ENCODE measurements at places on chromosomes 5 and 9. TPM values are rescaled to one million over a fixed set of nuclear protein-coding genes. Genes with fewer than 3 reads are reported as not detected.

TAF1L gene
- total RNA-seq, result not detected

PCDHB8 gene
- total RNA-seq, result 0.14 TPM

LEAP2 gene
- 56.7 TPM for total RNA-seq

PTGER4 gene
- total RNA-seq, result 3.6 TPM

C5orf58 gene
- total RNA-seq, result not detected

TMED7 gene
- 140 TPM for total RNA-seq

GRCh38 chr5:143707806-143708205 is 104.2 kb upstream of the HMHB1 start:
- H3K4me1 ChIP-seq, result no peaks in the 10 kb centered on the region
- H3K27me3 ChIP-seq, result no peaks in the 10 kb centered on the region
- no peak overlapping the region for H3K27ac ChIP-seq
- no peak for DNase-seq

DNA sequence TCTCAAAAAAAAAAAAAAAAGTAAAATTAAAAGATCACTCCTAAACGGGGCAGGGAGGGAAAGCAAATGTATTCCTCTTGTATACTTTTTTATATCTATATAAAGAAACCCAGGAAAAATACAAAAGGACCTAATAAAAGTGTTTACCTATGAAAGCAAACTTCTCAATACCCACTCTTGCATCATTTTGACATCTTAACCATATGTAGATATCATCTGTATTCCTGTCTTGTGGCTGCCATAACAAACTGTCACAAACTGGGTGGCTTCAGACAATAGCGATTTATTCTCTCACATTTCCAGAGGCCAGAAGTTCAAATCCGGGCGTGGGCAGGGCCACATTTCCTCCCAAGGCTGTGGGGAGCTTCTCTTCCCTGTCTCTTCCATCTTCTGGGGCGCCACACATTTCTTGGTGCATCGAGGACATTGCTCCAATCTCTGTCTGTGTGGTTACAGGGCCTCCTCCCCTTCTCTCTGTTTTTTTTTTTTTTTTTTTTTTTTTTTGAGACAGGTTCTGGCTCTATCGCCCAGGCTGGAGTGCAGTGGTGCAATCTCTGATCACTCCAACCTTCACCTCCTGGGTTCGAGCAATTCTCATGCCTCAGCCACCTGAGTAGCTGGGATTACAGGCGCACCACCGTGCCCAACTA is 58.4 kb upstream of the IL17B start:
- no peak for DNase-seq
- no peak overlapping the region for H3K27ac ChIP-seq

- H3K4me1 ChIP-seq, result no peaks in the 10 kb centered on the region
- no peak overlapping the region for H3K27ac ChIP-seq
- no peak for DNase-seq
- no peaks in the 10 kb centered on the region for H3K27me3 ChIP-seq
- H3K4me3 ChIP-seq, result no peak overlapping the region
These were observed 452.7 kb downstream of the BNC2 start for GRCh38 chr9:16417749-16418148.

DNA sequence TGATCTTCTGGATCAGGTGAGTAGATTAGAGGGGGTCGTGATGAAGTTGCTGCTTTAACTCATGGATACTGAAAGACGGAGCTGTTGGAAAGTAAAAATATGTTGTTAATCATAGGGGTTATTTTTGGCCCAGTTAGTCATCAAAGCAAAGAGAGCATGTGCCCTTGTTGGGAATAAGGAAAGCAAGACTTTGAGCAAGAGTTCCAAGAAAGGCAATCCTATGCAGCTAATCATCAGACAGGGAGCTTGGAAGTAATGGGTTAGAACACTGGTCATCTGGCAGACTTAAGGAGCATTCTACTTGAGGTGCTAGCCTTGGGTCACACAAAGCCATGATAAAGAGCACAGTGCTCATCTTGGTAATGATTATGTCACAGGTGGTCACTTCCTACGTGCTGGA is 18.3 kb downstream of the ASPN start:
- no peaks in the 10 kb centered on the region for H3K36me3 ChIP-seq
- no peak for DNase-seq
- no peaks in the 10 kb centered on the region for H3K27me3 ChIP-seq

DNA sequence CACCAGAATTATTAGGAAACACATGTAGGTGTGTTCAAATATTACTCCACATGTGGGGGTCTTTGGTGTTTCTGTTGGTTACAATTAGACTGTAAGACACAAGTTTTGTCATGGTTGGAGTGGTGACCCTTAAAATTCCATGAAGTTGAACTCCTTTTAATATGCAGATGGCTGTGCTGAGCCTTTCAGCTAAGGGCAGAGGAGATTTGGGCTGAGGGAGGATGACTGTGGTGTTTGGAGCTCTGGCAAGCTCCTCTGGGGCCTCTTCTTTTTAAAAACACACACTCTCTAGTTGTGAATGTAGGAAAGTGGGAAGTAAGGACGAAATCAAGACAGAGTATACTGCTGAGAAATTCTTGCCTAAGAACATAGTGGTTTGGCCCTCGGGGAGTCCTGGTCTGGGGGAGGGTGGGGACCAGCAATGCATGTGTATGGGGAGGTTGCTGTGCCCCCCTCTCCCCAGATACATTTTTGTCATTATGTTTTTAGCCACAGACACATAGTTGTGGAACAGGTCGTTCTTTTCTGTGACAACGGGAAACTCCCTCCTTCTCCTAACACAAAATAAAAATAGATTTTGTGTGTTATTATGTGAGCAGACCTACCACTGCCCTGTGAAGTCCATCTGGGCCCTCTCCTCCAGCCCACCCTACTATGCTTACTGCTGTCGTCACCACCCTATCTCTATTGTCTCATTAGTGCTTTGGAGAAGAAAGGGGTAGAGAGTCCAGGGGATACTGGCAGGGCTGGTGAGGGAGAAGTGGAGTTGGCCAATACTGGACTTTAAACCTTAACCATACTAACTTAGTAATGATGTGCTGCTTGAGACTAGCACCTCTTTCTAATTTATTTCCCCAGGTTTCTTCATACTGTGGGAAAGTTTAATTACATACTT is 10.0 kb downstream of the SMARCA2 start:
- no peaks in the 10 kb centered on the region for H3K27me3 ChIP-seq
- H3K27ac ChIP-seq, result no peak overlapping the region
- peaks cover 12% of the 10 kb centered on the region for H3K4me1 ChIP-seq
- peaks cover 3% of the 10 kb centered on the region for H3K36me3 ChIP-seq
- DNase-seq, result no peak

DNA sequence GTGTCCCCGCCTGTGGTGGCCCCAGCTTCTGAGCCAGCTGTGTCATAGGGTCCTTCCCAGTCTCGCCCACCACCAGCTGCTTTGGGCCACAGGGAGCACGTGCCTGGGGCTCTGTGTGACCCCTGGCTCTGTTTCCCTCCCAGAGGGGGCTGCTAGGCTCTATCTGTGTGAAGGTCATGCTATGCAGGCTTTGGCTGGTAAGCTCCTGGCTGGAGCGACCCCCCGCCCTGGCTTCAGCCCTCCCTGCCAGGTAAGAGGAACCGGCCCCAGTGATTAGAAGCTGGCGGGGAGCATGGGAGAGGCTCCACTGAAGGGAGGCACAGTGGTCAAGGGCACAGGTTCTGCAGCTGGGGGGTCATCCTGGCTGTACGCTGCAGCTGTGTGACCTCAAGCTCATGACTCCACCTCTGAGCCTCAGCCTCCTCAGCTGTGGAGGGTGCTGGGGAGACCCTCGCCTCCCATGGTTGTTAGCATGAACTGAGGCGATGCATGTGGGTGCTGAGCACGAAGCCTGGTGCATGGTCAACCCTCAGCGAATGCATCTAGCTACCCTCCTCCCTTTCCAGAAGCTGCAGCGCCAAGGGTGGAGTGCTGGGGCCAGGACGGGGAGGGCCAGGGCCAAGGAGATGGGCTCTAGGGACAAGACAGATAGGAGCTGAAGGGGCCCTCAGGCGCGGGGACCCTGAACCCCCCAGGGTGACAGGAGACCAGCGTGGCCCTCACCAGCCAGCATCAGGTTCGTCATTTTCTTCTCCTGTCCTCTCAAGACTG is 163.8 kb upstream of the MVB12B start:
- no peaks in the 10 kb centered on the region for H3K4me1 ChIP-seq
- no peaks in the 10 kb centered on the region for H3K27me3 ChIP-seq
- no peaks in the 10 kb centered on the region for H3K36me3 ChIP-seq
- no peak overlapping the region for H3K27ac ChIP-seq

DNA sequence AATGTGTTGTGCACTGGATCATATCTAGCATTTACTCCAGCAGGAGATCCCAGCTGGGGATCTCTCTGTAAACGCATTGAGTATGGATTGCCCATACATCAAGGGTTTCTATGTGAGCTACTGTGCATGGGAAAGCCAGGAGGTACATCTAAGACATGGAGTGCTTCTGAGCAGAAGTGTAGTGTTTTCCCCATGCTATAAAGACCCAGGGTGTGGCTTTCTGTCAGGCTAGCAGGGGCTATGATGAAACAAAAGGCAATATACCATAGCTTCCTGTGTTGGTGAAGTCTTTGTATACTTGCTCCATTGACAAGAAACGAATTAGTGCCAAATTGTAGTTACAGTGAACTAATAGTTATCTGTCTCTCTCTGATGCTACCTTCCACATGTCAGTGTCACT is 329.3 kb upstream of the TLE4 start:
- H3K27ac ChIP-seq, result no peak overlapping the region
- no peak for DNase-seq
- H3K4me1 ChIP-seq, result no peaks in the 10 kb centered on the region
- H3K36me3 ChIP-seq, result no peaks in the 10 kb centered on the region

- no peaks in the 10 kb centered on the region for H3K36me3 ChIP-seq
- DNase-seq, result no peak
- no peak overlapping the region for H3K4me3 ChIP-seq
- no peaks in the 10 kb centered on the region for H3K4me1 ChIP-seq
- no peaks in the 10 kb centered on the region for H3K27me3 ChIP-seq
These were observed 984.5 kb upstream of the CDH18 start for GRCh38 chr5:20972419-20972925.

- peak overlapping the region; percentile 14 for H3K27ac ChIP-seq
- no peak overlapping the region for H3K4me3 ChIP-seq
- no peak for DNase-seq
- H3K36me3 ChIP-seq, result no peaks in the 10 kb centered on the region
- H3K27me3 ChIP-seq, result no peaks in the 10 kb centered on the region
These were observed 10.6 kb upstream of the CSNK1A1 start for GRCh38 chr5:149561848-149562247.

DNA sequence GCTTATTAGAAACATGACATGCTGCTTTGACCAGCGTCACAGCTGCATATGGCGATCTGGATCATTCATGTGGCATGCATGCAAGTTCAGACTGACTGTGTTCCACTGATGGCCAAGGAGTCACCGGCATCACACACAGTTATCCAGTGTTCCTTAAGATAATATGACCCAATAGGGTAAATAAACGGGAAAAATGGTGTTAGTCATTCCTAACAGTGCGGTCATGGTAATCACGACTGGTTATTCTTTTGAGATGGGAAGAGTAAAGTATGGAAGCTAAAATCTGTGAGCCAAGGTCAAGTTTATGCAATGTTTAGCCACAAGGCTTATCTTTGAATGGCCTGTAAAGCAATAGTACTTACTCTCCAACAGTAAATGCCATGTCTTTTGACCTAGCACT is 29.3 kb upstream of the LVRN start:
- H3K27me3 ChIP-seq, result no peaks in the 10 kb centered on the region
- no peak overlapping the region for H3K27ac ChIP-seq
- no peak for DNase-seq
- H3K36me3 ChIP-seq, result no peaks in the 10 kb centered on the region

DNA sequence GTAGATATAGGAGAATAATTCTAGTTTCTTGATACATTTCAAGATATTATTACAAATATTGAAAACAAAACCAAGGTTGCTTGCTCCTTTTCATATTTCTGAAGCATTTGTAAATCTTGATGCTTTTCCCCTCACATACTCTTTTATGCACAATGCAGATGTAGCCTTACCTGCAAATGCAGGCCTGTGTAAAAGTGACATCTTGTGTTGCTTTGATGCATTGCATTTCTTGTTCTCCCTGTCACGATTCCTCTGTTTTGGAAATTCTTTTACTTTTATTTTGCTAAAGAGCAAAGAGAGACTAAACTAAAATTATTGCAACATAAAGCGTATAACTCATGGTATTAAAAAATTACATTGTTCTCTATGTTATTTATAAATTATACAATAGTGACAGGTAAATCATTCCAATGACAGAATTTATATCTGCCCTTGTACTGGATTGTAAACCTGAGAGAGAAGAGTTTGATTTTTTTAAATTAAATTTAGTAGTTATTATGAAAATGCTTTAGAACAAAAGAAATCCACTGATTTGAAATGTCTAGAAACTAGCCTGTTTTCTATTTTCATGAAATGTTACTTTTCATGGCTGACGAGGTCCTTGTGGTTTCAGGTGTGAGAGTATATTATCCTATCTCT is 970.0 kb downstream of the MAT2B start:
- no peaks in the 10 kb centered on the region for H3K27me3 ChIP-seq
- no peaks in the 10 kb centered on the region for H3K4me1 ChIP-seq
- no peaks in the 10 kb centered on the region for H3K36me3 ChIP-seq
- no peak for DNase-seq
- no peak overlapping the region for H3K4me3 ChIP-seq
- no peak overlapping the region for H3K27ac ChIP-seq

DNA sequence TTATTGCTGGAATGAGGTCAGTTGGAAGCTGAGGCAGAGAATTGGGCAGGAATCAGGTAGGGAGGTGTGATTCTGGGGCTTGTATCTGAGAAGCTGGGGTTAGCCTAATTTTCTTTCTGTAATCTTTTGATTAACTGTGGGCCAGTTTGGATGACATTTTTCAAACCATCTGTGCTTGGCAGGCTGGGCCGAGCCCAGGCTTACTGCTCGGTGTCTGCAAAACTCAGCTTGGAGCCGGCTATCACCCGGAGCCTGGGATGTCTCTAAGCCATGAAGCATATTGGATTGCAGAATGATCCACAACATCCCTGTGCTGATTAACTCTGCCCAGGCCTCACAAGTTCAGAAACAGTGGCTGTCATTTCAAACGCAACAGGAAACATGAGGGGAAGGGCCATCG is 26.5 kb downstream of the KCNMB1 start:
- no peak for DNase-seq
- H3K36me3 ChIP-seq, result no peaks in the 10 kb centered on the region

GRCh38 chr5:3957658-3958057 is 362.0 kb downstream of the IRX1 start:
- no peak overlapping the region for H3K4me3 ChIP-seq
- H3K27ac ChIP-seq, result no peak overlapping the region
- H3K36me3 ChIP-seq, result no peaks in the 10 kb centered on the region
- no peaks in the 10 kb centered on the region for H3K4me1 ChIP-seq
- no peaks in the 10 kb centered on the region for H3K27me3 ChIP-seq

- no peaks in the 10 kb centered on the region for H3K27me3 ChIP-seq
- no peak overlapping the region for H3K4me3 ChIP-seq
- no peak overlapping the region for H3K27ac ChIP-seq
These were observed 59.2 kb downstream of the IPPK start for GRCh38 chr9:92610470-92611420.
